ENCODE measurements at places on chromosomes 1 and 21.

GRCh38 chr1:221794079-221794670 is 52.3 kb upstream of the DUSP10 start:
- DNase-seq, result no peak

DNA sequence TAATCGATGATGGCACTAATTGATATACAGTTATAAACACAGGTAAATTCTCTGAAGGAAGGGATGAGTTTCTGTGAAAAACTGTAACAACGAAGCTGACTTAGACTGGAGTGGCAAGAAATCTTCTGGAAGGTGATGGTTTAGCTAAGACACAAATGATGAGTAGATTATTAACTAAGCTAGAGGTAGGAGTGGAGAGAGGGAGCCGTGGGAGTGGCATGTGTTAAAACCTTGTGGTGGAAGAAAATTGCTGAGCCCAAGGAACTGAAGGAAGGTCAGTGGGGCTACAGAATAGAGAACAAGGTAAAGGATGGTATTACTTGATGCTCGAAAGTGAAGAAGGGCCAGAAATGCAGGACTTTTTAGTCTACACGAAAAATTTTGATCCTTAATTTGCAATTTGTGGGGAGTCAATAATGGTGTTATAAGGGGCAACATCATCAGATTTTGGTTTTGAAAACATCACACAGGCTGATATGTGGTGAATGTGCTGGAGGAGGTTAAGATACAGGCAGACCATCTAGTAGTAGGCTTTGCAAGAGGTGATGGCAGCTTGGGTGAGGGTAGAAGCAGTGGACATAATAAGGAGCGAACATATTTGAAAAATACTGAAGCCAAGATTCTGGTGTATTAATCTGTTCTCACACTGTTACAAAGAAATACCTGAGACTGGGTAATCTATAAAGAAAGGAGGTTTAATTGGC is 93.8 kb downstream of the S1PR1 start:
- DNase-seq, result no peak

DNA sequence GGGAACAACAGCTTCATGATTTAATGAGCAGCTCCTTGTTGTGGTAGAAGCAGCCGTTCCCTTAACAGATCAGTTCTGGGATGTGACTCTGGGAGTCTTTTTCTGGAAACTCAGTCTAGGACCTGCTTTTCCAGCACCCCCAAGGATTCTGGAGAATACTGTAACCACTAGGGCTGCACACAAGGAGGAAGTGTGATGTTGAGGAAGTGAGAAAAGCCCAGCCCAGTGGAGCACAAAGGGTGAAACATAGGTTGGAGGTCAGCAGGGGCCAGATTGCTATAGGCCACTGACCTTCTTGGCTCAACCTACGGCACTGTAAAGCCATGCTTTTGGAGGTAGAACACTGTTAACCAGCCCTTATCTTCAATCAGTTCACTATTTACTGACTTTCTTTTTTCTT is 10.1 kb upstream of the PLA2G5 start:
- DNase-seq, result no peak

DNA sequence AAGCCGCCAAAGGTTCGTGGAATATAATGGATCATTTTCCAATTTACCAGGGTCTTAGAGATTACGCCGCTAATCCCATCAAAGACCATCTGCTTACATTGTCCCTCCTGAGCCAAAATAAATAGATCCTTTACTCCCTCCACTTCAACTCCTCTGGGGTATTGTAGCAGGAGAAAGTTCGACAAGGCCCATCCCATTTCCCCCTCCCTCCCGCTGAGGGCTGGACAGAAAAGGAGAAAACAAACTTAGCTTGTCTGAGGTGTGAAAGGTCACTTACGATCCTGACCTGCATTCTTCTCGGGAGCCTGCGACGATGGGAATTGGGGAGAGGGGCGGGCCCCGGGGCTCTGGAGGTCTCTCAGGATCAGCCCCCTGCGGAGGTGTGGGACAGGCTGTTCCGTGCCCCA is 60.8 kb downstream of the MEF2D start:
- DNase-seq, result no peak

DNA sequence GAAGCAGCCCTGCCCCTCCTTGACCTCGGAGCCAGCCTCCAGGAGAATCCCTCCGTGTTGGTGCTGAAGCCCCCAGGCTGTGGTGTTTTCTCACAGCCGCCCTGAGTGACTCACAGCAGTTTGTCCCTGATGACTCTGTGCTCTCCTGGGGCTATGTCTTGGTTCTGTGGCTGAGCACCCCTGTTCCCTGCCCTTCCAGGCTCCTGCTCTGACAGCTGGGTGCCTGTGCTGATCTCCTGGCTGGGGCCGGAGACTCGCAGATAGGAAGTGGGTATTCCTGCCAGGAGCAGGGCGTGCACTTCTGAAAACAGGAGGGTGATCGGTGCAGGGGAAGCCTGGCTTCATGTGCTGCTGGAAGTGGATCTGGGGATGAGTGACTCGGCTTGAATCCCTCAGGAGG is 34.5 kb downstream of the POFUT2 start:
- no peak for DNase-seq
